ENCODE measurements at places on chromosomes 1 and 21. TPM values are rescaled to one million over a fixed set of nuclear protein-coding genes. Genes with fewer than 3 reads are reported as not detected.

Gene EIF2D
- 37.2 TPM for total RNA-seq

Gene RCAN1
- total RNA-seq, result 9.6 TPM

Gene SPRR2F
- total RNA-seq, result not detected

Gene ATP1A4
- not detected for total RNA-seq

Gene PLA2G2C
- not detected for total RNA-seq

Gene SLAMF8
- not detected for total RNA-seq

Gene CYP4Z1
- total RNA-seq, result not detected

Gene SPATA21
- total RNA-seq, result 0.17 TPM

Gene EPHA8
- total RNA-seq, result not detected

Gene OR6F1
- not detected for total RNA-seq

Gene VASH2
- total RNA-seq, result 4.2 TPM

Gene SLC25A44
- 33.2 TPM for total RNA-seq

Gene TMPRSS2
- total RNA-seq, result not detected

Gene DSCAM
- total RNA-seq, result not detected

Gene C1orf146
- total RNA-seq, result not detected

Gene FHAD1
- 0.68 TPM for total RNA-seq

Gene DLGAP3
- total RNA-seq, result 0.25 TPM

Gene LDLRAD1
- total RNA-seq, result not detected

Gene LHX8
- 1.7 TPM for total RNA-seq

Gene KIF14
- total RNA-seq, result 15.1 TPM

Gene TFF3
- total RNA-seq, result not detected

Gene EPHA2
- 122 TPM for total RNA-seq

Gene TIAM1
- 0.68 TPM for total RNA-seq

Gene KRTAP19-1
- total RNA-seq, result not detected

Gene FBXO44
- total RNA-seq, result 17.1 TPM

Gene LCE1F
- not detected for total RNA-seq

Gene C1orf53
- total RNA-seq, result 7.7 TPM

Gene GJA8
- total RNA-seq, result not detected

Gene E2F2
- total RNA-seq, result 3.4 TPM

Gene CCDC185
- 0.05 TPM for total RNA-seq

Gene C1orf50
- 4.6 TPM for total RNA-seq

Data from A549 treated with DMSO at 1 μM for 4 hours (cell line).